Stimulated activated CD4-positive, alpha-beta T cell treated with anti-CD3 and anti-CD28 coated beads, Interleukin-4, amount 100 ng/mL, for 48 hours (primary cell): ENCODE measurements at places on chromosomes 16 and 17.

GRCh38 chr17:488993-489757, 136.6 kb upstream of the RPH3AL start:
- peak; percentile 24 for DNase-seq

DNA sequence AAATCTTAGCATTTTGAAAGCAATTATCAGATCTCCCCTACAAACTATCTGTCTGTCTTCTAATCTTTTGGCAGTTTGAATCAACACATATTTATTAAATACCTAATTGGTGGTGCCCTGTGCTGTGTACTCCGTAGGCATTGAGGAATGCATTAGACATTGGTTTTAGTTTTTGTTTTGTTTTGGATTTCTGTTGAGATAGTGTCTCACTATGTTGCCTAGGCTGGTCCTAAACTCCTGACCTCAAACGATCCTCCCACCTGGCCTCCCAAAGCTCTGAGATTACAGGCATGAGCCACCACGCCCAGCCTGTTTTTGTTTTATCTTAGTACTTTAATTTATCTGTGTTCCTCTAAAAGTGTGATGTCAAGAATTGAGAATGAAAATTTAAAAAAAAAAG, 124.8 kb upstream of the RBL2 start:
- no peak for DNase-seq

DNA sequence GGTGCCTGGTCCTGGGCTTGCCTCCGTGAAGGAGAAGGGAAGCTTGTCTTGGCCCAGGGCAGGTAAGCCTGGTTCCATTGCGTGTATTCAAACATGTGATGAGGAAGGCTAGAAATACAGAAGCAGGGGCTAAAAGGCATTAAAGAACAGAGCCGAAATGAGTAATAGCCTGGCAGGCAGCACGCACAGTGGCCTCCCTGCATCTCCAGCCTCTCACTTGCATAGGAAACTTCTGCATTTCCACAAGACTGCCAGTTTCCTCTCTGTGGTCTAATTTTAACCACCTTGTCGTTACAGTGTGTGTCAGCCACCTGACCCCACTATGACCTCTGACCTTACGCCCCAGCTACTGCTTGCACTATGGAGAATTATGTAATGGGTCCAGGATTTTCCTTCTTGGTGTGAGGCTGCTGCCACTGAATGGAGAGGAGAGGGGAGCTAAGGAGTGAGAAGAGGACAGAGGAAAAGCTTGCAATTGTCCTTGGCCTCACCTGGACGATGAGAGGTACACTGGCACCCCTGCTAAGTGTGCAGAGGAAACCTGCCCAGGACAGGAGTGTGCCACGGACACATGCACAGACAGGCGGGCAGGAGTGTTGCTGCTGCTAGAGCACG, 32.8 kb downstream of the HIC1 start:
- DNase-seq, result peak; percentile 43

DNA sequence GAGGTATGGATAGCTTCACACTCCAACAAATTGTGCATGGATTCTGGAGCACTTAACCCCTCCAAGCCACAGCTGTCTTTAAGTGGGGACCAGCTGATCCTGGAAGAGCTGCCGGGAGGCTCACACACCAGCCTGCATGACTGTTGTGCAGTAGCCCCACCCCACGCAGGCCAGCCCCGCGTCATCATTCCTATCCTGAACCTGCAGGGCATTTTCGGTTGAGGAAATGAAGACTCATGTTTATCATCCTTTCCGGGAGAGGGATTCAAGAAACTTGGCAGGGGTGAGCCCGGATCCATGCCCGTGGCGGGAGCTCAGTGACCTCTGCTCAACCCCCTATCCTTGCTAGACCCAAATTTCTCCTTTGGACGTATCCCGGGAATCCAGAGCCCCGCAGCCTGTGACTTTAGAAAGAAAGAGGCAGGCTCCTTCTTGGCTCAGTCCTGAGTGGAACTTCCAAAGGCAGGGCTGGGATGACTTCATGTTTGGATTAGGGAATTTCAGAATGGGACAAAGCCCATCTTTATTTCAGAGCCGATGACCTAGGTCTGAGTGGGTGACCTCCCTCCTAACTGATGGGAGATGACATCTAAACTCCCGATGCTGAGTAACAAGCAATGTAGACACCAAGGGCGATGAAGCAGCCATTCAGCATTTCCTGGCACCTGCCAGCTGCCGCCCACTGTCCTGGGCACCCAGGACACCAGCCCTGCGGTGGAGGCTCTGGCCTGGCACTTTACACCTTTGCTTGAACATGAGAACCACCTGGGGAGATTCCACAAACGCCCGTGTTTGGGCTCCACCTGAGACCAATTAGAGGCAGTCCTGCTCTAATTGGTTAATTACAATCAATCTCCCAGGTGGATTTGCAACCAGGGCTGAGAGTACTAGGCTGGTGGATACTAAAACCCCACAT, 43.3 kb upstream of the CMIP start:
- DNase-seq, result no peak

- no peak for DNase-seq
Observed at GRCh38 chr17:21353326-21354010, 22.7 kb upstream of the KCNJ12 start.

DNA sequence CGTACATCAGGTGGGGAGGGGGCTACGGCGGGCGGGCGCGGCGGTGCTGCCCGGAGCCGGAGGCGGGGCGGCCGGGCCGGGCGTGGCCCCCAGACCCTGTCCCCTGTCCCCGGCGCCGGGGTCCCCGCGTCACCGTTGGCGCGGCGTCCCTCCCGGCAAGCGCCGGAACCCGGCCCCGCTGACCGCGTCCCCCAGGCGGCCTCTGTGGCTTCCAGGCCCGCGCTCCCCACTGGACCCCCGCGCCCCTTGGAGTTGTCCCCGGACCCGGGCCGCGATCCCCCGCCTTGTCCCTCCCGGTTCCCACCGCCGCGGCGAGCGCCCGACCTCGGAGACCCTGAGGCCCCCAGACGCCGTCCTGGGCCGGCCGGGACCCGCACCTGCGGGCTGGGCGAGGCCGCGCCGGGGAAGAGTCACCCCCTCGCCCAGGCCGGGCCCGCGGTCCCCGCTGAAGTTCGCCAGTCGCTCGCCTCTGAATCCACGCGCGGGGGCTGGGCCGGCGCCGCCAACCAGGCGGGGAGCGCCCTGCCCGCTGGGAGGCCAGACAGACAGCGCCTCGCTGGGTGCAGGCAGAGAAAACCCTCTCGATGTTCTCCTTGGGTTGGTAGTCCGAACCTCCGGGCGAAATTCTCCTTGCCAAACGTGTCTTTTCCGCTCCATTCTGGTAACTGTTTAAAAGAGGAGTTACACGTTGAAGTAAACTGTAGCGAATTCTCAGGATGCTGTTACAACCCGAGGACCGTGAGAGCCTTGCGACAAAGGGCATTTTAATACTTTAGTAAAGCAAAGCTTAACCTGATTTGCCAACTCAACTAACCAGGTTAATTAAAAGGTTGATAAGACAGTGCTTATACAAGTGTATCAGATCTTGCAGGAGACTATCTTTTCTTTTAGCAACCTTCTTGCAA, 761 bp downstream of the GAN start:
- peak; percentile 39 for DNase-seq
